ENCODE measurements at places on chromosomes 6 and 20.

- no peak for DNase-seq
Observed at GRCh38 chr6:143688681-143689080, 10.9 kb downstream of the PHACTR2 start.

GRCh38 chr6:31919624-31920303 is 7.8 kb upstream of the C2 start:
- no peak for DNase-seq

- no peak for DNase-seq
Observed at GRCh38 chr20:10920396-10920795, 246.6 kb upstream of the JAG1 start.

GRCh38 chr20:11032611-11033010 is 358.8 kb upstream of the JAG1 start:
- no peak for DNase-seq

- DNase-seq: no peak
Observed at GRCh38 chr20:56060486-56060885, 55.2 kb upstream of the CBLN4 start.

GRCh38 chr6:53151676-53152075 is 3.0 kb upstream of the GCM1 start:
- DNase-seq: no peak

DNA sequence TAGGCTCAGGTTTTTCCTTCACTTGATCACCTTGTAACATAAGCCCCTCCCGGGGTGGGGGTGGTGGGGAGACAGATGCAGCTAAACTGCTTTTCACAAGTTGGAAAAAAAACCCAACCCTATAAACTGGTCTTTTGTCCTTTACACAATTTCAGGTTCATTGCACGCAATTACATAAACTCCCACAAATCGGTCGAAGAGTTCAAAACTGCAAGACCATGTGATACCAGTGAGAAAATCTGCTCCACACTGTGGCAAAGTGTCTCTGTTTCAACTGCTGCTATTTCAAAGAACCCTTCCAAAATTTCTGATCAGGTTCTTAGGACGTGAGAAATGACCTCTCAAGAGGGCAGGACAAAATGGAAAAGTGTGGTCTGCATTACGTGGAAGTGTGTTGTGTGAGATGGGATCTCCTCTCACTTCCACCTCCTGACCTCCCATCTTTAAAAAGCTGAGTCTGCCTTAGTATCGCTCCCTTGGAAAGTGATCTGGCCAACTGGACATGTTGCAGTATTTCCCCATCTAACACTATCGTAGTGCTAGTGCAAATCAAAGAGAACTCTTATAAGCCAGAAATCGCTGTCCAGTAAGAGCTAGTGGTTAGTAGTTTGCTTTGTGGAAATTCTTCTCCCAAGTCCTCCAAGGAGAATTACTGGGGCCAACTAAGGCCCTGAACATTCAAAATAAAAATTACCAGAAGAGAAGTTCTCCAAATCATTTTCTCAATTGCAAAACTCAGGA is 60.1 kb downstream of the PRND start:
- DNase-seq: no peak
